ENCODE measurements at places on chromosomes 5 and 9.

DNA sequence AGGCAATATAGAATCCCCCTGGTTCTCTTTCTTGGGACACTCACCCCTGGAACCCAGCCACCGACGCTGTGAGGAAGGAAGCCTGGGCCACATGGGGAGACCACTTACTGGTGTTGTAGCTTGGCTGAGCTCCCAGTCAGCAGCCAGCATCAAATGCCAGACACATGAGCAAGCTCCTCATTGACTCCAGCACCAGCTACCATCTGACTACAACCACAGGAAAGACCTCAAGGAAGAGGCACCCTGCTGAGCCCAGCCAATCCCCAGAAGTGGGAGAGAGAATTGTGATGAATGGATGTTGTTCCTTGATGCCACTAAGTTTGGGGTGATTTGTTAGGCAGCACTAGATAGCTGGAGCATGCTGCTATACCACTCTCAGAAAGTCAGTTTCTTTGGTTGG, 36.0 kb downstream of the BNIP1 start:
- no peak for DNase-seq

- DNase-seq = no peak
Observed at GRCh38 chr5:172834415-172835289, 601 bp downstream of the ERGIC1 start.

DNA sequence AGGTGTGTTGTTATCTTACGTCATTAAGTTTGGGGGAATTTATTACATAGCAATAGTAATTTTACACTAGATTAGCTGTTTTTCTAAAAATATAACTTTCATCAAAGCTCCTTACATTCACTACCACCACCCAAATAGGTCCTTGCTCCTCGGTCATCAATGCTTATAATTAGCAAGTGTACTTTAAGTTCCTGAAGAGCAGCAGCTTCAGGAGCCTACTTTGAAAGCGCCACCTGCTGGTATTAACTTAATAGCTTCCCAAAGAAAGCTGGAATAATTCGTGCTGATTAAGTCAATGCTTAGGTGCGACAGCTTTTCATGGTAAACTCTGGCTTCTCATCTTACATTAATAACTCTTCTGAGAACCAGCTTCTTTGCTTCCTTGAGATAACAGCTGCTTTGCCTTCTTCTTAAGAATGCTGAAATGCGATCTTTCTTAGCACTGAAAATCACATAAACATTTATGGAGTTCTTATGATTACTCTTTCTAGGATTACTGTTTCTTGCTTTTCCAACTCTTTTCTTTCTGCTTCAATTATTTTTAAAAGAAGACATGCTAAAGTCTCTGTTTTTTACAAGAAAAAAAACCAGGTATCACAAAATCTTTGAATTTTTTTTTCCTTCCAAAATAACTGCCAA, 10.0 kb upstream of the C5 start:
- peak; percentile 32 for DNase-seq

DNA sequence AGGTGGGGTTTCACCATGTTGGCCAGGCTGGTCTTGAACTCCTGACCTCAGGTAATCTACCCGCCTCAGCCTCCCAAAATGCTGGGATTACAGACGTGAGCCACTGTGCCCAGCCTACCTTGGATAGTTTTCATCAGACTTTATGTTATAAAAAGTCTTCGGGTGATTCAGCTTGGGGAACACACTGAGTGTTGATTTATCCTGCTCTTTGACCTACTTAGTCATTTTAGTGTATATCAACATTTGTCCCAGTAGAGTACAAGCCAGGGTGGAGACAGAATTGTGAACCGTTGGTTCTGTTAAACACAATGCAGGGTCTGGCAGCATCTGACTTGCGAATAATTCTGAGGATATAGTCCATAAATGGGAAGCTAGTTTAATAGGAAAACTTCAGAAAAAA, 39.7 kb downstream of the NFX1 start:
- no peak for DNase-seq

DNA sequence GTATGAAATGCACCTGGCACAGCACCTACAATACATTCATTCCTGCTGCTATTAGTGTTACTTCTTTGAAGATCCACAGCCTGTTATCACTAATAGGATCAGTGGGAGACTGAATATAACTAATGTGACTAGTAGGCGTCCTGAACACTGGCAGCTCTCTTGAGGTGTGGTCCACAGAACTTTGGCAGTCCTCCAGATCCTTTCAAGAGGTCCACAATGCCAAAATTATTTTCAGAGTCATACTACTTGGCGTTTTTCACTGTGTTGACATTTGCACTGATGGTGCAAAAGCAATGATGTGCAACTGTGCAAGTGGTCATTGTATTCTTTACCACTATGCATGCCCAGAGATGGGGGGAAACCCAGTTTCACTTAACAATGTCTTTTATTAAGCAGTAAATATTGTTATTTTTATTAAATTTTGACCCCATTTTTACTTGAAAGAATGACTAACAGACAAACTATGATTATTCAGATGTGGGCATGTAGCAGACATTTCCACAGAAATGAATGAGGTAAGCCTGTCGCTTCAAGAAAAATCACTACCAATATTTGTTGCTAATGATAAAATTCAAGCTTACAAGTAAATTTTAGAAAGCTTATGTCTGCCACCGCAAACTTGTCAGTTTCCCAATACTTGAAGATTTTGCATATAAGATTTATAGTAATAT, 48.9 kb downstream of the ADRB2 start:
- DNase-seq = no peak

DNA sequence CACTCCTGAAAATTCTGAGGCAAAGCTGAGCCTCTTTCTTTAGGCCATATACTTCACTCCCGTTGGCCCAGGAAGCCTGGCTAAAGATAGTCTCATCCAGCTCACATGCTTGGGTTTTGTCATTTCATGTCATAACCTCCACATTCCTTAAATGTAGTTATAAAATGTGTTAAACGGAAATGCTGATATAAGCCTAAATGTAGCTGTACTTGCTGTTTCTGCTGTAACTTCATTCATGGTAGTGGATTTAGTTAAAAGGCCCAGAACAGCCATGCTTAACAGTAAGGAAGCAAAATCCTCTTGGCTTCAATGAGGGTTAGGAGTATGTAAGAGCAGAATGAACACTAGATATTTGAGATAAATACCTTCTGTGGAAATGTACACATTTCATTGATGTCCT, 135.8 kb upstream of the TMEM161B start:
- no peak for DNase-seq

DNA sequence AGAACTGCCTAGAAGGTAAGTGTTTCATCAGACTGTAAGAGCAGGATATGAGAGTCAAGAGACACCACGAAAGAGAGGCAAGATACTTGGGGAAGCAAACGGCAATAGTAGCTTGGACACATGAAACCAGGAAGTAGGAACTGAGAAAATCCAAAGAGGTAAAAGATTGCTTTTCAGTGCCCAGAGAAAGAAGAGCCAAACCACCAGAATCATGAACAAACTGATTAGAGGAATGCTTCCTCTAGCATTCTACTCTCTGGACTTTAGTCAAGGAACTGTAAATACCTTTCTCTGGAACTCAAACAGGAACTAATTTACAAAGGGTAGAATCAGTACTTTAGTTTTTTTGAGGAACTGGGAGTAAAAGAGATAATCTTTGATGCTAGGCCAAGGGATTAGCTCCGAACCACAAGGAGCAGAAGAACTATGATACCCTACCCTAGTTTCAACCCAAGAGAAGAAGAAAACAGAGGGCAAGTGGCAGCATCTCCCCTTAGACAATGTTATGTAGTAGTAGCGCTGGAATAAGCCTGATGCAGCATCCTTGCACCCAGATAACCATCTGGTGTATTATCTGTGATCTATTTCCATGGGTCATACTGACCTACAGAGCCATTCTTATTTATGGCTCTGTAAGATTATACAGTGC, 41.3 kb downstream of the EFCAB9 start:
- DNase-seq = no peak

GRCh38 chr5:10635867-10636350, 72.0 kb downstream of the ANKRD33B start:
- DNase-seq = no peak

DNA sequence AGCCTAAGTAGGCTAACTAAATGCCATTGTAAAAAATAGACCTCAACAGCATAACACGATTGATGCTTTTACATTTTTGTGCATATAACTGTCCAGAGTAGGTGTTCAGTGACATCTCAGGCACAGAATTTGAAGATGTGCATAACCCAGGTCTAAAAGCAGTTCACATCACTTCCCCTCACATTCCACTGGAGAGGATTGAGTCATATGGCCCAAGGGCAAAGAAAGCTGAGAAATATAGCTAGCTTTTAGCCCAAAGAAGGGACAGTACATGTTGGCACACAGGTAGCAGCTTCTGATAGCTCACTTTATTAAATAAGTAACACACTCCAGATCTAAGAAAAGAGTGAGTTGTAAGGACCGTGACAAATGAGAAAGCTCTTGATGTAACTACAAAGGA, 2259.5 kb upstream of the WWC1 start:
- DNase-seq = no peak

GRCh38 chr5:43152946-43153345, 32.2 kb downstream of the ZNF131 start:
- DNase-seq = no peak

- no peak for DNase-seq
Observed at GRCh38 chr5:123427281-123427680, 4.1 kb upstream of the CEP120 start.

DNA sequence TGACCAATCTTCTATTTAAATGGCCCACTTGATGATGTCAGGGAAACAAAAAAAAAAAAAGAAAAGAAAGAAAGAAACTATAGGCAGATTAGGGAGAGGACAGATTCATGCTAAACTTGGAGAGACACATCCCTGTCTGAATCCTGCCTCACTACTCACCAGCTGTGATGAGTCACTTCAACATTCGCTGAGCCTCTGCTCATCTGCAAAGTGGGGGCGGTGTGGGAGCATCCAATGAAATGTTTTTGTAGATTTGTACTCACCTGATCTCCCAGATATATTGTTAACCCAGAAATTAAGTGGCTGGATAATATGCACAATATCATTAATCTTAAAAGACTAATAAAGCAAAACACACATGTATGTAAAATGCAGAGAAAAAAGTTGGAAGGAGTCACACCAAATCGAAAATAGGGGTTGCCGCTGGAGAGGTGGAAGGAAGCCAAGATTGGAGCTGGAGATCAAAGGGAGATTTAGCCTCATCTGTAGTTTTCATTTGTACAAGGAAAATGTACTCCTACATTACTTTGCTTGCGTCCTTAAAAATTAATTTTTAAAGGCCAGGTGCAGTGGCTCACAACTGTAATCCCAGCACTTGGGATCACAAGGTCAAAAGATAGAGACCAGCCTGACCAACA, 17.0 kb upstream of the ERGIC1 start:
- DNase-seq = no peak

DNA sequence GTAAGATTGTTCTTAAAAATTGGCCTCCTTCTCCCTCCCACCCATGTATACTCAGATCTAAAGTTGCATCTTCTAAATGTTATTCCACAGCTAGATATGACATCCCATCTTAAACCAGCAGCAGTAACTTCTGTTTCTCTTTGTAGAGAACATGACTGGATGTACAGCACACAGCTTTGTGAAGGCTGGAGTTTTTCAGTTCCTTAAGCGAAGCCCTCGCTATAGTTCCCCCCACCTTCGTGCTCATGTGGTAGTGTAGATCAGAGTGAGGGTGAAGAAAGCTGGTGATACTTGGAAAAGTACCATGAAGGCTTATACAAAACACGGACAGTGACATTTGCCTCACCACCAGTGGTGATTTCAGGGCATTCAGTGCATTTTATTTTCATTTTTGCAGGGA, 137.5 kb downstream of the MAT2B start:
- no peak for DNase-seq
